Hepatocyte (in vitro differentiated cells): ENCODE measurements at places on chromosomes 2 and 18. TPM values are rescaled to one million over a fixed set of nuclear protein-coding genes. Genes with fewer than 3 reads are reported as not detected.

The ALK gene
- total RNA-seq = 0.20 and 0.27 TPM in 2 replicates

The ABCB11 gene
- total RNA-seq = 7.3 and 9.2 TPM in 2 replicates

The LINC00305 gene
- total RNA-seq = 0.30 and 0.32 TPM in 2 replicates

The SPP2 gene
- total RNA-seq = 75.5 and 78.5 TPM in 2 replicates

The BOLL gene
- not detected in 2 replicates for total RNA-seq

The GCC2 gene
- 39.4 and 44.6 TPM in 2 replicates for total RNA-seq

The GAREM2 gene
- 4.7 TPM in 2 replicates for total RNA-seq

The DYNC1I2 gene
- total RNA-seq = 116 and 122 TPM in 2 replicates

The NPHP1 gene
- 1.1 and 1.6 TPM in 2 replicates for total RNA-seq

The TEKT4 gene
- total RNA-seq = not detected in 2 replicates

The CYRIA gene
- total RNA-seq = 1.5 and 1.8 TPM in 2 replicates

The CCT7 gene
- 195 and 197 TPM in 2 replicates for total RNA-seq

DNA sequence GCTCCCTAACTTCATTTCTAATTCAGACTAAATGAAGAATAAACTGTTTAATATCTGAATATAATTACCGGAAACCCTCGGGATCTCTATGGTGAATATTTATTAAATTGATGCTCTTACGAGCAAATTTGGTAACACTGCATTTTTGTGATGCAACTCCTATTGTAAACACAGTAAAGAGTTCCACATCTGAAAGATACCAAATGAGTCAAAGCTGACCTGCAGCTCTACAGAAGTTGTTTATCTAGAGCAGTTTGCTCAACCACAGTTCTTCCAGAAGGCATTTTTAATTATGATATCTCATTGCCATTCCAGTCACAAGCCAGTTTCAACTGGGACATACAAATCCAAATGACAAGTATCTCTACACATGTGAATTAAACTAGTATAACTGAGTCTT lies 129.7 kb downstream of the PKP4 start:
- DNase-seq = peak; percentile 11
- H3K27me3 ChIP-seq = no peaks in the 10 kb centered on the region
- H3K4me3 ChIP-seq = no peak overlapping the region
- H3K36me3 ChIP-seq = no peaks in the 10 kb centered on the region

- H3K36me3 ChIP-seq = no peaks in the 10 kb centered on the region
- H3K27me3 ChIP-seq = no peaks in the 10 kb centered on the region
- DNase-seq = no peak
- no peak overlapping the region for H3K27ac ChIP-seq
- H3K4me3 ChIP-seq = no peak overlapping the region
- no peaks in the 10 kb centered on the region for H3K4me1 ChIP-seq
Observed at GRCh38 chr18:33987206-33987605, 237.5 kb downstream of the NOL4 start.

- peak; percentile 22 for DNase-seq
- no peak overlapping the region for H3K4me3 ChIP-seq
- no peaks in the 10 kb centered on the region for H3K36me3 ChIP-seq
Observed at GRCh38 chr2:17791121-17791816, 25.0 kb upstream of the MSGN1 start.

GRCh38 chr18:45874491-45875184 lies 49.2 kb downstream of the SIGLEC15 start:
- DNase-seq = no peak
- H3K4me3 ChIP-seq = no peak overlapping the region
- H3K36me3 ChIP-seq = no peaks in the 10 kb centered on the region

DNA sequence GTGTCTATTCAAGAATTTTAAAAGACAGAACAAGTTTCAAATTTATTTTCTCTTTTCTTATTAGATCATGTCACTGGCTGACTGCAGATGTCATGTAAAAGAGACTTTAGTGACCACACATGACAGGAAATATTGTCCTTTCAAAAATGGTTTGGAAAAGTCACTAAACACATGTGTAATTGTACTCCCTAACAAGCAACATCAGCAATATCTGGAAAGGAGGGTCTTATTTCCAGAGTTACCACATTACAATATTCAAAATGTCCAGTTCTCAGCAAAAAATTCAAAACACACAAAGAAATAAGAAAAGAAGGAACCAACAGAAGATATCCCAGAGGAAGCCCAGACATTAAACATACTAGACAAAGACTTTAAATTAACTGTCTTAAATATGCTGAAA lies 197.1 kb downstream of the EN1 start:
- no peaks in the 10 kb centered on the region for H3K27me3 ChIP-seq
- no peaks in the 10 kb centered on the region for H3K36me3 ChIP-seq
- no peak overlapping the region for H3K4me3 ChIP-seq
- no peak overlapping the region for H3K27ac ChIP-seq

GRCh38 chr2:75003773-75004172 lies 45.3 kb downstream of the POLE4 start:
- H3K27ac ChIP-seq = no peak overlapping the region
- H3K4me3 ChIP-seq = no peak overlapping the region
- H3K36me3 ChIP-seq = no peaks in the 10 kb centered on the region
- no peaks in the 10 kb centered on the region for H3K27me3 ChIP-seq
- no peak for DNase-seq

- H3K4me3 ChIP-seq = no peak overlapping the region
- peaks cover 9% of the 10 kb centered on the region for H3K4me1 ChIP-seq
- DNase-seq = no peak
- no peaks in the 10 kb centered on the region for H3K36me3 ChIP-seq
- no peaks in the 10 kb centered on the region for H3K27me3 ChIP-seq
Observed at GRCh38 chr18:3055186-3055728, 42.3 kb upstream of the LPIN2 start.

DNA sequence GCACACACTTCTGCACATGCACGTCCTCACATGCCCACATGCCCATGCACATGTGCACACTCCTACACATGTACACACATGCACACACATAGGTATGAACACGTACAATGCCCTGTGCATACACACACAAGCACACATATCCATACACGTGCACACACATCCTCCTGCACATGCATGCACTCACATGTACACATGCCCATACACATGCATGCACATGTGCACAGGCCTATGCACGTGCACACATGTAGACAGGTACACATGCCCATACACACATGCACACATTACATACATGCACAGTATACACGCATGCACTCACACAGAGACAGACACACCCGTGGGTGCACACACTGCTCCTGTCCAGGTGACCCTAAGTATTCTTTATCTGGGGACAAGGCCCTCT lies 34.3 kb downstream of the GPC1 start:
- H3K27ac ChIP-seq = no peak overlapping the region
- H3K4me1 ChIP-seq = no peaks in the 10 kb centered on the region
- H3K4me3 ChIP-seq = no peak overlapping the region
- no peak for DNase-seq
- H3K36me3 ChIP-seq = no peaks in the 10 kb centered on the region
- H3K27me3 ChIP-seq = no peaks in the 10 kb centered on the region

GRCh38 chr2:240987588-240987987 lies 10.8 kb upstream of the SNED1 start:
- H3K4me1 ChIP-seq = peaks cover 14% of the 10 kb centered on the region
- no peak overlapping the region for H3K4me3 ChIP-seq
- H3K27ac ChIP-seq = peak overlapping the region; percentile 48
- H3K36me3 ChIP-seq = no peaks in the 10 kb centered on the region
- peaks cover 7% of the 10 kb centered on the region for H3K27me3 ChIP-seq

DNA sequence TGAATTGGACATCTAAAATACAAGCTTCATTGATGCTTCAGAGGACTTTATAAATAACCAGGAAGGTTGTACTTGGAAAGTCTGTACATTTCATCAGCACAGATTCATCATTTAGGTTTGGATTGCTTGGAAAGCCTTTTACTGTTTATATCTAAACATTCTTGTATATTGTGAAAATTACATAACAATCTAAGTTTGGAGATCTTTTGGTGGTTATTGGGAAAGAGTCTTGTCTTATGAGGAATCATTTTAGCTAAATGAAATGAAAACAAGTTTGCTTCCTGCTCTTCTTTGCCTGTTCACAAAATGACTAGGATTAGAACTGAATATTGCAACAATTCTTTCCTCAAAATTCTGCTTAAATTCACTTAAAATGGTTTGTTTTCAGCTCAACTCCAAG lies 79.3 kb downstream of the ABI2 start:
- H3K27ac ChIP-seq = no peak overlapping the region
- no peaks in the 10 kb centered on the region for H3K27me3 ChIP-seq
- no peaks in the 10 kb centered on the region for H3K36me3 ChIP-seq
- no peaks in the 10 kb centered on the region for H3K4me1 ChIP-seq
- no peak for DNase-seq
- no peak overlapping the region for H3K4me3 ChIP-seq

- peak overlapping the region; percentile 56 for H3K27ac ChIP-seq
- no peak for DNase-seq
- no peaks in the 10 kb centered on the region for H3K36me3 ChIP-seq
- H3K4me1 ChIP-seq = peaks cover 15% of the 10 kb centered on the region
- H3K4me3 ChIP-seq = no peak overlapping the region
- no peaks in the 10 kb centered on the region for H3K27me3 ChIP-seq
Observed at GRCh38 chr18:23626451-23627279, 36.0 kb downstream of the ANKRD29 start.

GRCh38 chr2:82062463-82062862 lies 1757.9 kb upstream of the LRRTM1 start:
- H3K4me1 ChIP-seq = no peaks in the 10 kb centered on the region
- DNase-seq = no peak
- H3K36me3 ChIP-seq = no peaks in the 10 kb centered on the region

DNA sequence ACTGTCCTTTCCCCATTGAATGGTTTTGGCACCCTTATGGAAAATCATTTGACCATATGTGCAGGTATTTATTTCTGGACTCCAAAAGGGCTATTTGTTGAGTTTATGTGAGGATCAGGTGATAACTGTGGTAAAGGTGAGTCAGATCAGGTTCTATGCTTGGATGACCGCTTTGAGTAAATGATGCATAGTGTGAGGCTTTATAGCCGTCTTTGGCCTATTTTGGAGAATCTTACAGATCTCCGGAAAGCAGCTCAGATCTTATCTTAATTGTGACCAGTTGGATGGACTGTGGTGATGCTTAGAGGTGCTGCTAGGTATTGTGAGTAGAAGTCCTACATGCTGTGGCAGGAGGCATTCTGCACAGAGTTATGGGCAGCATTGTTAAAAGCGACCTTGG lies 126.2 kb downstream of the METTL8 start:
- H3K4me1 ChIP-seq = no peaks in the 10 kb centered on the region
- no peak overlapping the region for H3K27ac ChIP-seq
- no peaks in the 10 kb centered on the region for H3K36me3 ChIP-seq
- no peak overlapping the region for H3K4me3 ChIP-seq
- DNase-seq = no peak

DNA sequence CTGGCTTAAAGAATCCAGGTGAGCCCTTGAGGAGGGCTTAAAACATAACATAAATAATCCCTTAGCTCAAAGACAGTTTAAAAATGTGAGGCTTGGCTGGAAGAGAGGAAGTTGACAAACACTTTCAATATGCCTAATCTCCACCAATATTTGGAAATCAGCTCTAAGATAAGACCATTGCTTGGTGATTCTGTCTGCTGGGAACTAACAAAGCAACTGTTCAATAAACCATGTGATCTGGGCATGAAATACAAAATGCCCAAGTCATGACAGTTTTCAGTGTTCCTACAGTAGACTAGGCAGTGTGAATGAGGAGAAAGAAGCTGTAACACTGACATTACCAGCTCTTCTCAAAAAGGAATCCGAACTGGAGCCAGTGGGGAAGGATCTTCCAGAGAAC lies 10.7 kb downstream of the MFF start:
- H3K27ac ChIP-seq = peak overlapping the region; percentile 43
- peaks cover 7% of the 10 kb centered on the region for H3K36me3 ChIP-seq

DNA sequence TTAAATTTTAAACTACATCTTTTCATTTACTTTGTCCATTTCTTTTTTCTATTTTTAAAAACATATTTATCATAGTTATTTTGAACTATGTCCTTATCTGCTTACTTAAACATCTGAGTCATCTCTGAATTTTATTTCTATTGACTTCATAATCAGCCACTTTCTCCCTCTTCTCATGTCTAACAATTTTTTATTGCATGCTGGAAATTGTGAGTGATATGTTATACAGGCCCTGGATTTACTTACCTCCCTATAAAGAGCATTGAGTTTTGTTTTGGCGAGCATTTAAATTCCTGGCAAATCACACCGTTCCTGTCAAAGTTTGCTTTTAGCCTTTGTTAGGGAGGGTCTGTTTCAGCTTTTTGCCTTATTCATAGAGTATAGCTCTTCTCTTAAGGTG lies 39.3 kb downstream of the KCNIP3 start:
- no peak overlapping the region for H3K4me3 ChIP-seq
- no peak overlapping the region for H3K27ac ChIP-seq
- H3K27me3 ChIP-seq = peaks cover 12% of the 10 kb centered on the region

DNA sequence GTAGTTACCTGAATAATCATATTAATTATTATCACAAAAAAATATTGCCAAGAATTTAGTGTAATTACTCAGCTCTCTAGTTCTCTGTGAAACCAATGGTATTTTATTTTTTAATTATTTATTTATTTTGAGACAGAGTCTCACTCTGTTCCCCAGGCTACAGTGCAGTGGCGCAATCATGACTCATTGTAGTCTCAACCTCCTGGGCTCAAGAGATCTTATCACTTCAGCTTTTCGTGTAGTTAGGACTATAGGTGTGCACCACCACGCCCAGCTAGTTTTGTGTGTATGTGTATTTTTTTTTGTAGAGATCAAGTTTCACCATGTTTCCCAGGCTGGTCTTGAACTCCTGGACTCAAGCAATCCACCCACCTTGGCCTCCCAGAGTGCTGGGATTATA lies 440.4 kb upstream of the CDH20 start:
- peak; percentile 35 for DNase-seq
- H3K36me3 ChIP-seq = no peaks in the 10 kb centered on the region
- no peak overlapping the region for H3K4me3 ChIP-seq

- H3K27ac ChIP-seq = no peak overlapping the region
- H3K36me3 ChIP-seq = no peaks in the 10 kb centered on the region
Observed at GRCh38 chr18:5334456-5335075, 39.0 kb upstream of the ZBTB14 start.

- H3K27me3 ChIP-seq = no peaks in the 10 kb centered on the region
- no peak overlapping the region for H3K4me3 ChIP-seq
- DNase-seq = no peak
- no peak overlapping the region for H3K27ac ChIP-seq
- H3K36me3 ChIP-seq = no peaks in the 10 kb centered on the region
- no peaks in the 10 kb centered on the region for H3K4me1 ChIP-seq
Observed at GRCh38 chr2:220887271-220887870, 684.7 kb downstream of the EPHA4 start.

DNA sequence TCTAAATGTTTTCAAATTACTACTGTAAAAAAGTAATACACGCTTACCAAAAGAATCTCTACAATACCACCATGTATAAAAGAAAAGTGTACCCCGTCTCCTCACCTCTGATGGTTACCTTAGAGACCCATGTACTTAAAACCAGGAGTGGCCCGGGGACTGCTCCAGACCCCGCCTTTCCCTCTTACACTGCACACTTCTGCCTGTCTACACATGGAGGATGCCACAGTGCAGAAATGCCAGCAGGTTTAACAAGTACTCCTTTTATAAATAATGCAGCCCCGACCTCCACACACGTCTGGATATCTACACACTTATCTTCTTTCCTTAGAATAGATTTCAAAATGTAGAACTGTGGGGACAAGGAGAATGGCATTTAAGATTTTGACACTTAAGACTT lies 5.3 kb downstream of the HDAC4 start:
- peaks cover 20% of the 10 kb centered on the region for H3K4me1 ChIP-seq
- no peak for DNase-seq
- H3K4me3 ChIP-seq = no peak overlapping the region
- H3K27me3 ChIP-seq = no peaks in the 10 kb centered on the region
- H3K27ac ChIP-seq = no peak overlapping the region
